ENCODE measurements at places on chromosomes 3 and 15.

GRCh38 chr3:171200750-171201088 lies 174.2 kb upstream of the SLC2A2 start:
- DNase-seq = no peak

GRCh38 chr3:136690599-136690998 lies 61.6 kb downstream of the STAG1 start:
- DNase-seq = no peak

- DNase-seq = no peak
These were observed 79.2 kb downstream of the FMN1 start for GRCh38 chr15:33115191-33115861.

DNA sequence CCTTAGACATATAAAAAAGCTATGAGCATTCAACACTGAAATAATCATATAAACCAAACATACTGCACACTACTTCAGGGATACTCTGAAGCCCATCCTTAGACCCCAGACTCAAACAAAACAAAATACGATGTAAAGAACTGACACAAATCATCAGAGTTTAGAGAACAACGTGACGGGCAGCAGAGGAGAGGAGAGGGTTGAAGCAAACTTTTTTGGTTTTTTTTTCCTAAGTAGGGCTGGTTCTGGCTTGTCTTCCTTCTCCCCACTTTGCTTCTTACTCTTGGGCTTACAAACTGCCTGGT lies 34.7 kb downstream of the GAP43 start:
- no peak for DNase-seq

GRCh38 chr15:42582569-42583375 lies 7.4 kb downstream of the STARD9 start:
- no peak for DNase-seq

- no peak for DNase-seq
These were observed 149.3 kb downstream of the FMN1 start for GRCh38 chr15:33045066-33045810.

- DNase-seq = no peak
These were observed 166.6 kb upstream of the BHLHE40 start for GRCh38 chr3:4812591-4812990.

DNA sequence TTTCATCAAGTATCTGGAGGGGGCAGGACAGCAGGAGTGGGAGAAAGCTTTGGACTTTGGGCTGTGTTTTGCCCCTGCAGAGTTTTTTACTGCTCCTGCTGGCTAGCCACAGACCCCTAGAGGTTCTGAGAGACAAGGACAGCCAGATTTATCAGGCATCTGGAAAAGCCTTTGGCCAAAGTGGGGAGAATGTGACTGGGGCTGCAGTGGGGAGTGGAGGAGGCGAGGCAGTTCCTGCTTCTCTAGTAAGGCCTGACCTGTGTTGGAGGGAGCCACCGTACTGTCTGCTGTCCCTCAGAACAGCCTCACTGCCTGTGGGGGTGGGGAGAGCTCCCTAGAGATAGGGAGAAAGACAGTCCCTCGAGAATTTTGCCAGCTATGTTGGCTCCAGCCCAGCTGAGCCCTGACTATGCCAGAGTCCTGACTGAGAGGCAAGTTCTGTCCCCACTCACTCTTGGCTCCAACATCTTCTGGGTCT lies 2.2 kb downstream of the ALPK3 start:
- DNase-seq = peak; percentile 80

GRCh38 chr3:28406241-28406640 lies 57.6 kb upstream of the AZI2 start:
- DNase-seq = no peak

- DNase-seq = no peak
These were observed 299.8 kb downstream of the KBTBD8 start for GRCh38 chr3:67297715-67298475.

- no peak for DNase-seq
These were observed 44.7 kb downstream of the FAM43A start for GRCh38 chr3:194730365-194730764.

- DNase-seq = no peak
These were observed 376.1 kb downstream of the ZIC4 start for GRCh38 chr3:147030274-147030673.

DNA sequence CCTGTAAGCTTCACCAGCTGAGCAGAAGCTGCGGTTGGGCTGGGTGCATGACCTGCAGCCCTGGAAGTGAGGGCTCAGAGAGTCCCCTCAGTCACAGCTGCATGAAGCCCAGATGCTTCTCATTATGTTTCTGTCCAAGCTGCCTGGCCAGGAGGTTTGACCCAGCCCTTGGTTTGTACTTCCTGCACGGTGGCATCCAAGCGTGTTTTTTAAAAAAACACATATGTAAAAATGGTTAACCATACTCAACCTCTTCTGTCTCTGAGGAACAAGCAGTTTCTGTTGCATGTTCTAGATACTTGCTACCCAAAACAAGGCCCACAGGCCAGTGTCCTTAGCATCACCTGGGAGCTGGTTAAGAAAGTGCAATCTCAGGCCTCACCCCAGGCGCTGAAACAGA lies 76.0 kb upstream of the ATP10A start:
- no peak for DNase-seq

DNA sequence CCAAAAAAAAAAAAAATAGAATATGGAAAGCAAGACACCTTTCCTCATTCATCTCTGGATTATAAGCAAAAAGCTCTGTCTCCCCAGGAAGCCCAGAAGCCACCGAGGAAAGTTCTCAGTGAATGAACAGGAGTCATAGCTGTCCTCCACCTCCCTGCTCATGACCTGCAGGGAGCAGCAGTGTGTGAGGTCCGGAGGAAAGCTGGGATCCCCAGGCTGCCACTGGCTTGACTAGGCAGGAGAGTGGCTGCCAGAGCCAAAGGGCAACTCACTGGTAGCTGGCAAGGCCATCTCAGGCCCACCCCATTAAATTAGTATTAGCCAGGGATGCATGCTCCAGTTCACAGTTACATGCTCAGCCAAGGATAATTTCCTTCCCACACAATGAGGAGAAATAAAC lies 191.6 kb upstream of the STT3B start:
- no peak for DNase-seq

- DNase-seq = no peak
These were observed 996.4 kb upstream of the CFAP20DC start for GRCh38 chr3:60046210-60046609.

- DNase-seq = no peak
These were observed 5.6 kb upstream of the ZNF80 start for GRCh38 chr3:114242947-114243346.

DNA sequence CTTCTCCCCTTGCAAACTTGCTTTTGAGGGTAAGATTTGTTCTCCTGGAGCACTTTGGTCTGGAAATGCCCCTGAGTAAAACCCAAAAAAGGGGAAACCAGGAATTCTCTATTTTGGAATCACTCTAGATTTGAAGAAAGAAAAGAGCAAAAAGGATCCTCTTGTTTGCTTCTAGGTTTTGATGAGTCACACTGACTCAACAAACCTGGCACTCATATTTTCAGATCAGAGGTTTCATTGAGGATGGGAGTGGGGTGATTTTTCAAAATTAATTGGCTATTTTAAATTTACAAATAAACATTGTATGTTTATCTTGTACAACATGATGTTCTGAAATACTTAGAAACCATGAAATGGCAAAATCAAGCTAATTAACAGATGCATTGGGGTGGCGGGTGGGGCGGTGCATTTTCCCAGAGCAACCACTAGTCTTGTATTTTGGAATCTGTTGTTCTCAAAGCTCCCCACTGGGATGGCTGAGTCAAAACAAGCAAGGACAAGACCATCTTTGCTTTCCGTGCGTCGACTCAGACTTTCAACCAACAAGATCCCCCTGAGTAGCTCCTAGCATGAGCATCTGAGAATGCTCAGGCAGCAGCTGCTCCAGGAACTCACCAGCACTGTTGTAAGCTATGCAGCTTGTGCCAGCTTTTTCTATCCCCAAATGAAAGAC lies 451.4 kb downstream of the WDR72 start:
- DNase-seq = no peak

- no peak for DNase-seq
These were observed 83.3 kb downstream of the ZNF621 start for GRCh38 chr3:40608091-40608490.

- no peak for DNase-seq
These were observed 83.5 kb downstream of the SSR3 start for GRCh38 chr3:156471431-156471830.

- no peak for DNase-seq
These were observed 38.7 kb downstream of the RAB27A start for GRCh38 chr15:55250941-55251340.

- no peak for DNase-seq
These were observed 197.2 kb upstream of the CTNNB1 start for GRCh38 chr3:41002104-41002503.

DNA sequence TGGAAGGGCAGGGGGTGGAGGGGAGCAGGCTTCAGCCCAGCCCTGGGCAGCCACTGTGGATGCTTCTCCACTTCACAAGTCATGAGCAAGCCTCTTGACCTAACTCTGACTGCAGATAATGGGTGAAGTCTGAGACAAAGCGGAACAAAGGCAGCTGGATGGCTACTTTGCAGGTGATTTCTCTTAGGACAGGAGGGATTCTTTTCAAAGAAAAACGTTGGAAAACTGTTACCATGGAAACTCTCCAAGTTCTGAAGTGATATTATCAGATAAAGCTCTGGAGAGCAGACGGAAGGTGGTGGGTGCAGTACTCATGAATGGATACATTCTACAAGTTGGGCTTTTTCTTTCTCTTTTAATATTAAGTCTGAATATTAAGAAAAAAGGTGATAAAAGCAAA lies 254.2 kb upstream of the SLCO3A1 start:
- DNase-seq = no peak

DNA sequence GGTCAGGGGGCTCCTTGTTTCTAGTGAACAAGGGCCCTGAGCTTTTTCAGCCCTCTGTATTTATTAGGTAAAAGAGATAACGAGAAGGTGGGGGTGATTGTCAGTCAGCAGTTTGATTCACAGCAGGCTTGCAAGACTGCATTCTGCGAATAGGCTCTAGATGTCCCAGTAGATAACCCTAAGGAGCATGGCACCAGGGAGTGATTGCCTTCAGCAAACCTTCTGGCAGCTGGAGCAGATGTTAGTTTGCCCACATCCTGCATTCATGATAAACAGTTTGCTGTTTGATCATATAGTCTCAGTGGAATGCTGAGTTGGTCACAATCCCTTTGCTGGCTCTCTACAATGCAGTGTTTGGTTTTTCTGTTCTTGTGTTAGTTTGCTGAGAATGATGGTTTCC lies 161.3 kb upstream of the GADL1 start:
- no peak for DNase-seq

GRCh38 chr3:141278196-141279076 lies 46.8 kb downstream of the PXYLP1 start:
- DNase-seq = peak; percentile 57

- no peak for DNase-seq
These were observed 38.1 kb downstream of the TLE3 start for GRCh38 chr15:70059476-70060213.

GRCh38 chr15:81569286-81570080 lies 195.5 kb upstream of the TMC3 start:
- DNase-seq = no peak

DNA sequence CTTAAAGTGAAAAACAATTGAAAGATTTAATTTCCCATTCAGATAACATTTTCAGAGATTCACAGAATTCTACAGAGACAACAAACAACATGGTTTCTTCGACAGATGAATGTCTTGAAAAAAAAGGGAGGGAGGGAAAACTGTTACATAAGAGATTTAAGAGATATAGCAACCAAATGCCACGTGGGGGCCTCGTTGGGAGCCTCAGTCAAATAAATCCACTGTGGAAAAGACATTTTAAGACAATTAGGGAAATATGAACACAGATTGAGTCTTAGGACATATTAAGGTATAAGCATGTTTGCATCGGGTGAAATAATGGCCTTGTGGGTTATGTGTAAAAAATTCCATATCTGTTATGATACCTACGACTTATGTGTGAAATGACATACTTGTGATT lies 5.0 kb upstream of the PRRT3 start:
- DNase-seq = no peak

DNA sequence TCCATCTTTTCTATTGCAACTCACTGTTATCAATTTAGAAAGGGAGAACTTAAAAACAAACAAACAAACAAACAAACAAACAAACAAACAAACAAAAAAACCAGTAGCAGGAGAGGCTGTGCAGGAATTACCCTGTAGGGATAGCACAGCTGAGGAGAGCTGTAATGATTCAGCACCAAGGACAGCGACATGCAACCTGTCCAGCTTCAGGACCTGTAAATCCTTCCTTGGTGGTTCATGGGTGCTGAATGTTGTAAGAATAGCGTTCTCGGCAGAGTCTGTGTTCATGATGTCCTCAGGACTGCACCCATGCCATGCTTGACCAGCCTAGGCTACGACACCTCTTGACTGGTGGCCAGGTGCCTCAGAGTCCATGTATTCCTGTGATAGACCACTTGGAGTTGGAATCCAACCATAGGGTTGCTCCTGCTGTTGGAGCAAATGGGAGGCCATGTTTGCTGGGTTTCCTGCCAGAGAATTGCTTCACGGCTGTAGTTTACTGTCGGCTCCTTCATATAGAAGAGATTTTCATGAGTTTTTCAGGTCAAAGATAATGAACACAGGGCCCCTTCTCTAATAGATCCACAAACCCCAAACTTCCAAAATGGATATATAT lies 65.9 kb downstream of the CACNA2D3 start:
- DNase-seq = no peak

DNA sequence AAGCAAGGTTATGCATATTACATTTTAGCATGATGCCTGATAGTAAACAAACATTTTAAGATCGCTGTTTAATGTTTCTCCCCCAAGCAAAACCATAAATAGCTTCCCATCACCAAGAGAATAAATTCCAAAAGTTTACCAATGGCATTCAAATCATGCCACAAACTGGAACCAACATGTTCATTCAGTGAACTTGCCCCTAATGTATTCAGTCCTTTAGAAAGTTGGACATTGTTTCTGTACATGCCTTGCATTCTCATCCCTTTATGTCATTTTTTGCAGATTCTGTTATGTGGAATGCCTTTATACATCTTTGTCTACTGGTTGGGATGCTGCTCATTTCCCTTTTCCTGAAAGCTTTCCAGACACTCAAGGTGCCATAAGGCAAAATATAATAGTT lies 105.5 kb downstream of the PYDC2 start:
- DNase-seq = no peak

DNA sequence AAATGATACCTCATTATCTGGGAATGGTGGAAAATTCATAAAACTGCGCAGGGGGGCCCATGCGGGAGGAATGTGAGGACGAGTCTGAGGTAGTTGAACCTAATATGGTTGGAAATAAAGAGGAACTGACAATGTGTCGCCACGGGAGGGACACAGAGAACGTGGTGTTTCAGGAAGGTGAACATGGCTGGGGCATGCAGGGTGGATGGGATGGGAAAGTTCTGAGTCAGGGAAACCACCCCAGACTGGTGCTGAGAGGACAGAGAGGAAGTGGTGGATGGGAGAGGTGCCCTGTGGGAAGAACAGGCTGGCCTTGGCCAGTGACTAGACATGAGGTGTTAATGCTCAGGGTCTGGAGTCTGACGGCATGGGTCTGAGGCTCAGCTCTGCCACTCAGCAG lies 137.1 kb upstream of the WNT5A start:
- no peak for DNase-seq
